ENCODE measurements at places on chromosomes 3 and 15.

- DNase-seq: no peak
Observed at GRCh38 chr3:77319711-77320110, 279.8 kb downstream of the ROBO2 start.

- no peak for DNase-seq
Observed at GRCh38 chr3:112092496-112093179, 6.4 kb downstream of the C3orf52 start.

DNA sequence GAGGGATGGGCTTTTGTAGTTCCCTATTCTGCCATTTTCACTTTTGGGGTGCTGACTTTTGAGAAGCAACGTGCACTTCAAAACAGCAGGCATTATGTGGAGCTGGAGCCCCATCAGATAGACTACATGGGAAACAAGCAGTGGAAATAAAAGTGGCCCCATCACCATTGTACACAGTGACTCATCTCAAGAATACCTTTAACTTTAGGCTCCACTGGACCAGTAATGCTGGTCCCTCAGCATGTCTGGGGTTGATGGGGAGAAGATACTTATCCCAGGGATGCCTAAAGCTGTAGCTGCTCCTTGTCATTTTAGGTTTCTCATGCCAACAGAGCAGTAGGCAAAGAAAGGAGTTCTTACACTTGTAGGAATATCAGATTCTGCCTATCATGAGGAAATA, 45.0 kb downstream of the LSM3 start:
- DNase-seq: no peak

DNA sequence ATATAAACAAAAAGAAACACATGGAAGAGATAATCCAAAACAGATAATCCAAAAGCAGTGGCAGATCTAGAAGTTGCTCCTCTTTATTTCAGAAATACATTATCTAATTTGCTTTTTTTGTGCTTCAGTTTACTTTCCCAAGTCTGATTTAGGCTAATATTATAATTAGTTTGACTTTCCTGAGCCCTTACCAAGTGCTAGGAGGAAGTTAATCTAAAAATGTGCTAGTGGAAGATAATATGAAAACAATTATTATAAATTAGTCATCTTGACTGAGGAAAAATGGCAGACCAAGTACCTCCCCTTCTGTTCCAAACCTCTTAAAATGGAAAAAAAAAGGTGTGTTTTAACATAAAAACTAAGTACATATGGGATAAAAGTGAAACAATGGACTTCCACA, 17.5 kb downstream of the SLC9A9 start:
- no peak for DNase-seq

GRCh38 chr3:51642462-51642861, 28.6 kb upstream of the TEX264 start:
- DNase-seq: no peak

- DNase-seq: no peak
Observed at GRCh38 chr3:131427226-131427625, 45.7 kb downstream of the NUDT16 start.

DNA sequence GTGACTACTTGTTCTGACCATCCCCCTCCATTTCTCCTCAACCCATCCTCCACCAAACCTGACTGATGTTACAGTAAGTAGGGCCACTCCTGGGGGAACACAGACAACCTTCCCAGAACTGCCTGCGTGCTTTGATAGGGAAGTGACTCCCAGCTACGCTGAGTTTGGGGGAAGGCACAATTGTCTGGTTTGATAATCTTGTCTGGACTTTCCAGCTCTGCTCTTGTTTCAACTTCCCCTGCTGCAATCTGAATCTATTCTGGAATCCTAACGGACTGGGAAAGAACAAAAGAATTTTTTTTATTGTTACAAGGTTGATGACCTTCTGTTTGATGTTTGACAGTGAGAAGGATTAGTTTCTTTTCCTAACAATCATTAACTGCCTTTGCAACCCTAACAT, 895.6 kb downstream of the ROBO1 start:
- DNase-seq: no peak

GRCh38 chr15:59965741-59966140, 38.4 kb upstream of the FOXB1 start:
- DNase-seq: no peak

DNA sequence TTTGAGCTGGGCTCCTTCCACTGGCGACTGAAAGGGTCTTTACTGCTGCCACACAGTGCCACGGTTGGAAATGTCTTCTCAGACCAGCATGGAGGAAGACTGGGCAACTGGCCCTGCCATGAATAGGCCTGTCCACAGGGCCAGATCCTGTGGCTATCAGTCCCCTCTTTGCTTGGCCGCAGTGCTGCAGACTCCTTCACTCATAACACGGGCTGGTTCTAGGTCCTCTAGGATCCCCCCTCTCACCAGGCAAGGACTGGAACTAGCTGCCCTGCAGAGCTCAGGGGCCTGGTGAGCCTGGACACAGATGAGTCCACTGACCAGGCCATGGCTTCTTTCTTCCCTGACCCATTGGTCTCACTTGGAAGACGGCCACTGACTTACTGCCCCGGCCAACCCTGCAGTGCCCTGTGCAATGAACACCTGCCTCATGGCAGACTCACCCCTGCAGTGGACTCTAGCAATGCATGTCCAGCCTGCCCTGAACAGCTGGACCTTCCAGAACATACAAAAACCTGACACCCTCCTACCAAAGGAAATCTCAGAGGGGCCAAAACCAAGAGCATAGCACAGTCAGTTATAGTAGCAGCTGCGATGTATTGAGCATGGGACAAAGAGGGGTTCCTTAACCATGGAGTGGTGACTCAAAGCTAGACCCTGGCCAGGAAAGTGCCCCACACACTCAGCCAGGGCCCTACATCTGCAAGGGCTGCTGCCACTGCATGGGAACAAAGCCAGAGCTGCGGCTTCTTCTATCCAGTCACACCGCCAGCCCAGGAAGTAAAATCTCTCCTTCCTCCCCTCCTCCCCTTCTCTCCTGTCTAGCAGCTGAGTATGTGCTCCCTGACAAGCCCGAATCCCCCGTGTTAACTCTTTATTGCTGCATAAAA, 72.1 kb upstream of the ITGA11 start:
- no peak for DNase-seq

DNA sequence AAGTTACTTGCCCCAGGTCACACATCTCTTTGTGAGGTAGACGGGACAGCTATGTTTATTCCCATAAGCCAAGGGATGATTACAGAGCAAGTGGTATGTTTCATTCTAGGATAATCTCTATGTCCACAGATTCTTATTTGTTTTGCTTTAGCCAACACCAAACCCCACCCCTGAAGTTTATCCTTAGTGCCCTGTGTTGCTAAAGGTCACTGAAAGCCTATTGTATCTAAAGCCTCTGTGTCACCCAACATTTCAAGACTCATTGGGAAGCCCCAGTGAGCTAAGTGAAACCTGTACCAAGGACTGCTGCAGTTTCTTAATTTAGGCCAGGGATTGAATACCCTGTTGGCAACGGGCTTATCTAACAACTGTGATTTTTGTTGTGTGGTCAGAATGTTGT, 135.6 kb downstream of the ADAMTS9 start:
- DNase-seq: no peak

- DNase-seq: no peak
Observed at GRCh38 chr15:101159936-101160815, 91.7 kb downstream of the CHSY1 start.

- DNase-seq: no peak
Observed at GRCh38 chr3:28326458-28326926, 22.0 kb upstream of the ZCWPW2 start.

DNA sequence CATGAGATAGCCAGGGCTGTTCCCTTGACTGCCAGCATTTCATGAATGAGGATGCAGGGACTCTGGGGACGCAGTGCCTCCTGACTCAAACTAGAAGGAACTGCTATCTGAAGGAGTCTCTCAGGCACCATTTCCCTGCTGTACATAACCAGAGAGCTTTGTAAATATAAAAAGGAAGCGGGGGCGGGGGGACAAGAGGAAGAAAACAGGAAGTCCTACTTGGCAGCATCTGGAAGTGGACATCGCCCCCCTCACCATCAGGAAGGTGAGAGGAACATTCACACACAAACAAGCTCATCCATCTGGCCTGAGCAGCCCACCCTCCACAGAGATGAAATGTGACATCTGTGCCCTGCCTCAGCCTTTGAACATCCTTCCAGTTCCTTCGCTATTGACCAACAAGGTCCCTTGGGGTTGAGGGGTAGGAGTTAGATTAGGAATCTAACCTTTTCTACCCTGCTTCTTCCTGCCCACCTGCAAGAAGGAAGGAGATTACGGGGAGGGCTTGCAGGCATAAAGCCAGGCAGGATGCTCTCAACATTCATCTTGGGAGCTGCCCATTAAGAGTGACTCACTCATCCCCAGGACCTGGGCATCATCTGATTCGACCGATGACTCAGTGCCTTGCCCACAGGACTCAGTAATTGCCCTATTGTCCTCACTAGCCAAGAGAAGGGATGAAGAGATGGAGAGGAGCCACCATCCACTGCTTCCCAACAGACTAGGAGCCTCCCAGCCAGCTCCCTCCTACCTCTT, 31.9 kb downstream of the SH3BP5 start:
- peak; percentile 76 for DNase-seq

- DNase-seq: no peak
Observed at GRCh38 chr15:101378171-101378755, 83.2 kb upstream of the SNRPA1 start.

DNA sequence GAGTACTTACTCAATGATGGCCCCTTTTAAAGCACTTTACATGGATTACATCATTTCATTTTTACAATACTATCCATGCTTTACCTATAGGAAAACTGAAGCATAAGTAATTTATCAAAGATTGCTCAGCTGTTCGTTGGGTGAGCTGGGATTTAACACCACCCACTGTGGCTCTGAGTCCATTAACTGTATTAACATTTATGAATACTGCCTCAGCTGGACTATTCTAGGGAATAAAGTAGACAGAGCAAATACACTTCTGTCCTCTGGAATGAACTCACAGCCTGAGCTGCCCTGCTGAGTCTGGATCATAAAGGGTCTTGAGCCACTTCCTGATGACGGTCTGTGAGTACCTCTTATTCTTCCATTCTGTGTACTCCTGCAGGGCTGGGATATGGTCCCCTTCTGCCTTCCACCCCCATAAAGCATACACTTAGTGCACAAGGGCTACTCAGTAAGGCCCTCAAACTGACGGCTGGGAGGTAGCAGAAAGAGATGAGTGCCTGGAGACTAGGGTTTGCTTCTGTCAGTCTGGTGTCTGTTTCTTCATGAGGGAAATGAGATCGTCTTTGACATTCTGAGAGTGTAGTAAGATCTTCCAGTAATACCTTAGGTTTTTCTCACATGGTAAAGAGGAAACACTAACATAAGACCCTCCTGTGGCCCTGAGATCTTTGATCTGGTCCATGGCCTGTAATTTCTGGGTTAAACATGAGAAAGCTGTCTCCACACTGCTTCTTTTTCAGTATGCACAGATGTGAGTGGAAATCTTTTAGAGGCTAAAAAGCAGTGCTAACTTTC, 12.6 kb upstream of the ST6GAL1 start:
- DNase-seq: no peak

DNA sequence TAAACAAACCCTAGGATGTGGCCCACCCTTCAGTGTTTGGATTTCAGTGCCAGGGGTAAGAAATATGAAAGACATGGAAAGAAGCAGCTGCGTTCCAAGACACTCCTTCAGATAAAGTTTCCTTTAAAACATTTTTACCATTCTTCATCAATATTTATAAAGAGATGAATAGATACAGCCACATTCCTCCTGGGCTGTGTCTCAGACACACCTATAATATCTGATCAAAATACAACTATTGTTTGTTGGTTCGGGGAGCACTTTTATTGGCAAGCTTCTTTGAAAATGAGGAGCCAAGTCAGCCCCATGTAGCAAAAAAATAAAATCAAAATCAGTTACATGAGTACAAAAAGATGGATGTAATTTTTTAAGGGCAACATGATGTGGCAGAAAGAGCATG, 53.2 kb downstream of the RPL22L1 start:
- no peak for DNase-seq

- DNase-seq: peak; percentile 5
Observed at GRCh38 chr3:4752201-4753072, 226.8 kb upstream of the BHLHE40 start.

- no peak for DNase-seq
Observed at GRCh38 chr3:66228707-66229106, 7.9 kb downstream of the SLC25A26 start.

- DNase-seq: no peak
Observed at GRCh38 chr3:13146643-13147143, 73.5 kb upstream of the IQSEC1 start.

- no peak for DNase-seq
Observed at GRCh38 chr15:34768530-34768929, 13.7 kb upstream of the GJD2 start.

GRCh38 chr3:177523067-177523675, 325.9 kb upstream of the TBL1XR1 start:
- no peak for DNase-seq

DNA sequence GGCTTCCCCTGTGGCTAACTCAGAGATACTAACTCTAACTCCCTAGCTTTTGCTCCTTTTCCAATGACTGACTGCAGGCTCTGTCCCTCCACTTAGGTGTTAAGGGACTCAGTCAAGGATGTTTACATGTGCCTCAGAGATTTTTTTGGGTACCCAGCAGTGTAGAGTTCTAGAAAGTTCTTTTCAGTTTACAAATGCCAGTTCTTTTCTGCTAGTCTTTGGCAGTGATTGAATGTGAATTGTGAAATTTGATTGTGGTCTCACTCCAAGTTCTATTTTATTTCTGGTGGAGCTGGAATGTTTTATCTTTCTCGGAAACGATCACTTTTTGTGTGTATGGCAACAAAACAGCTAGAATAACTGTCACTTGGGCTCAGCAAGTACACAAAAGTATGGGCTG, 60.6 kb downstream of the IL1RAP start:
- no peak for DNase-seq

DNA sequence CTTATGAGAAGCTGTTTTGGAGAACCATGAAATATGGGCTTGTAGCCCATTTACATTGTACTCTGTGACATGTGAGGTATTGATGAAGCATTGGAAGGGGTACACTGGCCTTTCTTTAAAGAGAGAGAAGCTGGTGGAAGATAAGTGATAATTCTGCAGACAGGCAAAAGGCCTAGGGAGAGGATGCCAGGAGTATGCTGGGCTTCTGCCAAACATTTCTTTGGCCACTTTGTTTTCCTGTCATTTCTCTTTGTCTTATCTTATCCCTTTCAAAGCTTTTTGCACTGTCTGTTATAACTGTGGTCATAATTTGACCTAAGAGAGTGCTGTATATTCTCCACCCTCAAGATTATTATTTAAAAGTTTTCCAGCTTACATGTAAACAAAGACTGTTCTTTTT, 109.6 kb upstream of the SEMA6D start:
- DNase-seq: no peak

GRCh38 chr3:48855681-48856447, 8.2 kb upstream of the PRKAR2A start:
- no peak for DNase-seq

- DNase-seq: no peak
Observed at GRCh38 chr3:55989366-55989765, 478.9 kb downstream of the ERC2 start.
